ENCODE measurements at places on chromosomes 12 and 14.

GRCh38 chr14:69675877-69676416, 64.6 kb downstream of the SUSD6 start:
- DNase-seq, result no peak

- no peak for DNase-seq
Observed at GRCh38 chr12:3446653-3447270, 44.2 kb upstream of the PRMT8 start.

GRCh38 chr12:104249898-104250297, 34.3 kb downstream of the TXNRD1 start:
- no peak for DNase-seq

DNA sequence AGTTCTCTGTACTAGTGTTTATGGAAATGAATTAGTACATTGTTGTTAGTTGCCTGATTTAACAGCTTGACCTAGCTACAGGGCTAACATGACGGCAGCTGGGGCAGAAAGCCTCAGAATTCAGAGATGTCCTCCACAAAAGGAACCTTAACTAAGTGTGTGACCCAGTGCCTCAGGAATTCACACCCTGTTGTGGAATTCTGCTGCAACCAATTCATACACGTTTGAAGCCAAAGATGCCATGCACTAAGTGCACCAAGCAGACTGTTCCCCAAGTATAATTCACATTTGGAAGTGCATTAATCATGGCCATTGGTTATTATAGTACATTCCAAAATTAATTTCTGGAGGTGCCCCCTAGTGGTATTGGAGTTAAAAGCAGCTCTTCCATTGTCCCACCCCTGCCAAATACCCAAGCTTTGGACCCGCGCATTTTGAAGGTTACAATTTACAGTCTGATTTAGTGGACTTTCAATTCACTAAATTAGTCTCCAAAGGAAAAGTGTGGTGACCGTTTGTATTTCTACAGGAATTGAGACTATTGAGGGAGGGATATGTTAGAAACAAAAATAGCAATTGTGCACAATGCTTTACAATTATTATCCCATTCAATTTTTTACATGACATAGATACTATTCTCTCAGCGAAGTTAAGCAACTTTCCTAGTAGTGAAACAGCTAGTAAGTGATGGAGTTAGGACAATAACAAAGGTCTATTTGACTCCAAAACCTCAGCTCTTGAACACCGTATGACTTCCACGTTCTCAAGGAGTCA, 85.9 kb downstream of the PAX9 start:
- DNase-seq, result no peak

DNA sequence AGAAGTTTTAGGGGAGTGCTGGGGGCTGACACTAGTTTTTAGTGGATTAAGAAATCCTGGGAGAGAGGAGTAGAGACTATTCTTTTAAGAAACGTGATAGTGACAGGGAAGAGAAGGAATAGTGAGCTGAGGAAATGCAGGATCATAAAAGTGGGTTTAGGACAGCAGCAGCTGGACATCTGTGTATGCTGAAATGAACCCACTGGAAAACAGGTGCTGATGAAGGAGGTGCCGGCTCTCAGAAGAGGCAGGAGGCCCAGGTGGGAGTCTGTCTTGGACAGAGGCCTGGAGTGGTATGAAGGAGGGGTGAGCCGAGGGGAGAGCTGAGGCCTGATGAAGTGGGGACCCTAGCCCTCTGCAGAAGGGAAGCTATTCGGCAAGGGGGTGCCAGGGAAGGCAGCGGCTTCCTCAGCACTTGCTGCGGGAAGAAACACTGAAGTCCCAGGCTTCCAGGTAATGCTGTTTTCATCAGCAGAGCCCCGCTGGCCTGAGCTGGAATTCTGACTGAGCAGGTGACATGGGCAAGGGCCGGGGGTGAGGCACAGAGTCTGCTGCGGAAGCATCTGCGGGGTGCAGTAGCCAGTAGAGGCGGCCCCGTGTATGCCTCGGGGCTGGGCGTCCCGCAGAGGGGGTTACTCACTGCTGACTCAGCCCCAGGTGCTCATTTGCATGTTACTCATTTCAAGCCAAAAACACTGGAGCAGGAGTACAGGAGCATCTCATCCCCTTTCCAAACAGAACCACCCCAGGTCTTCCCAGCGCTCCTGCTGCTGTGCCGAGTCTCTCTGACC, 89.7 kb downstream of the TMCC3 start:
- no peak for DNase-seq

DNA sequence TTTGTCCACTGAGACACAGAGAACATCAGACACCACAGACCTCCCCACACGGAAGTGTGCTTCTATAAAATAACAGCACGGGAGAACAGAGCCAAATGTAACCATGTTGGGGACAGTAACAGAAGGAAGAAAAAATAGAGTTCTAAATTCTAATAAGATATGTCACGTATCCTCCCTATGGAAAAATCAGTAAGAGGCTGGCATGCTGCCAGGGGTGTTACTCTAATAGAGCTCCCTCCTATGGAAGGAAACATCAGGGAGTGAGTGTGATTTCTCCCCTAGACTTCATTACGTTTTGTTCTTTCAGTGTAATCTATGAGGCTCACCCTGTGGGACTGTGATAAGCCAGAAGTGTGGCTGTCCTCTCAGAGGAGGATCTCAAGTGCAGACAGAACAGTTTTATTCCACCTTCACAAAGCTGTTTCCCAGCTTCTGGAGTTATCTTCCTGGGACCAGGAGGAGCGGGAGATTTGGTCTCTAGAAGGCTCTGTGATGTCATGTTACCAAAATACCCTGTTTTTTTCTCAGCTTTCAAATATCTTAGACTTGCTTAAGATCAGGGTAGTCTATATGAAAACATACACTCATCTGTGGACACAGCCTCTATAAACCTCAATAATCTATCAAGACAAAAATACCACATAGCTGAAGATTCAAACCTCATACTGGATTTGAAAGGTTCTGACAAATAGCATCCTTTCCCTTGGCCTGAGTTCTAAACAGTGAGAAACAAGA, 69.3 kb downstream of the ZFC3H1 start:
- DNase-seq, result no peak

DNA sequence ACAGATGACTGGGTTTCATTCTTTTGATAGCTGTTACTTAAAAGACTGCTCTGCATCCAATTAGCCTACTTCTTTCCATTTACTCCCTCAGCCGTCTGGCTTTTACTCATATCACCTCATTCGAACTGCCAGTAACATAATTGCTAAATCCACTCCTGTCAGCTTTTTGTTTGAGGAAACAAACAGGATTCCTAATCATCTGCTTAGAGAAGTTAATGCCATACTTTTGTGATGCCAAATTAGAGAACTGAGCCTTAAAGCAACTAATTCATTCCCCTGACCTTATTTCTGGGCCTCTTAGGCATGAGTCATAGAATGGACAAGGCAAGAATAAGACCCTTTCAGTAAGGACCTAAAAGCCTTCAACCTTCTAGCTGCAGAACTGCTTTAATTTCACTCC, 2.9 kb downstream of the OXA1L start:
- no peak for DNase-seq

- DNase-seq, result no peak
Observed at GRCh38 chr12:28851781-28852180, 297.3 kb upstream of the FAR2 start.

DNA sequence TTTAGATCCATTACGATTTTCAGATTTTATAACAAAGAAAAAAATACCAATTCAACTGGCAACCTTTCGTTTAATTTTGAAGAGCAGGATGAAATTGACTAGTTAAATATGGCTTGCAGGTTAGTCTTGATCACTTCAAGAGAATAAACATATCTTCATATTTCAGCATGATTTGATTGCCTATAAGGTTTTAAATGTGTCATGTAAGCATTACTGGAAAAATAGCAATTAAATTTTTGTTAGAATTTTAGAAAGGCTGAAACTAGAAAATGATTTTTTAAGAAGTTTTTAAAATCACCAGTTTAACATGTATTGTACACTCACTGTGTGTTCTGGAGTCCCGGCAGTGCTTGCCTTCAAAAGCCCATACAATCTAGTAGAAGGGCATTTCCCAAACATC, 310.2 kb upstream of the DIO2 start:
- no peak for DNase-seq

DNA sequence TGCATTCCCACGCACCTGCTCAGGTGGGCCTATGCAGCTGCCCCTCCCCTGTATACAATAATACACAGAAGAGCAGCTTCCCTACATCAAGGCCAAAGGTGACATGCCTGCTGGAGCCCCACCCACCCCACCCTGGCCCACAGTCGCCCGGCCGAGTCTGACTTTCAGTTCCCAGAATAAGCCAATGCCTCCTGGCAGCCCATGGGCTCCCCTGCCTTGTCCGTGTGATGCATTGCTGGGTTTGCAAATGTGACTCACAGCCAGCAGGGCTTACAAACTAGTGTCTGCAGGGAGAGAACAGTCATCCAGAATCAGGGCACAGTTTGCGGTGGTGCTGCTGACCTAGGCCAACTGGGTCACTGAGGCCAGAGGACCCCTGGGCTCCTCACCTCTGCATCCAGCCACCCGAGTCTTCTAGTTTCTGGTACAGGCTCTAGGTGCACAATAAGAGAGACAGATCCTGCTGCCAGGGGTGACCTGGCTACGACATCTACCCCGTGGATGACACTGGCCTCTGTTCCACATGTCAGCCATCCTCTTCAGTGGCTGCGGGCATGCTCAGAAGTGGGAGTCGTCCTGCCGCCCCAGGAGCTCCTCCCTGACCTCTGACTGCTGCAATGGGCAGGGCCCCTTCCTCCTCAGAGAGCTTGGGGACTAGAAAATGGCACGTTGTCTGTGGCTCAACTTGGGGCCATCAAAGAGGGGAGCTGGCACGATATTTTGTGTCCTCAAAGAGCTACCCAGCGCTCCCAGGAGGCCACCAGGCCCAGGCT, 84.5 kb downstream of the CHGA start:
- DNase-seq, result no peak

DNA sequence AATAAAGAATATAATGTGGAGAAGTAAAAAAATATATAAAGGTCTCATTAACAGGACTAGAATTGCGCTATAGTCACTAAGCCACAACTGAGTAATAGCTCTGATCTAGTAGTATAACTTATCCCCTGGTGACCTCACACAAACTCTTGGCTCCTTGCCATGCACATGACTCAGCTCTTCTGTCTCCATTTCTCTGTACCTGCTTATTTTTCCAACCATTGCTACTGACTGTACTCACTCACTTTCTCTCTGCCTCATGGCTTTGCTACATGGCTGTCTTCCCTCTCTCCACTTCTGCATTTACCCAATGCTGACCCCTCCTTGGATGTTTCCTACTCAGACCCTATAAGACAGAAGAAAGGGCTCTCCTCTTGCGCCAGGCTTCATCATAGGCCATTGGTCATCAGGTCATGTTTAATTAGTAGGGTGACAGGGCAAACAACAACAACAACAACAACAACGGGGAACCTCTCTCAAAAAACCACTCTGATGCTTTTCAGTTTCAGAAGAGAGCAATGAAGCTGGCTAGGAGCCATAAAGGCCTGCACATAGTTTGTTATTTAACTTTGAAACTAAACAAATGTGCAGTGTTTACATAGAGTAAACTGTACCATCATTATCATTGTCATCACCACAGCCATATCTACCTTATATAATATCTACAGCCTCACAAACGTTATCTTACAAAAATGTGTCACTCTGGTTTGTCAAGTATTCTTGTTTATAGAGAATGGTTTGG, 25.6 kb upstream of the KRAS start:
- no peak for DNase-seq

GRCh38 chr12:5083955-5084849, 40.5 kb downstream of the KCNA5 start:
- no peak for DNase-seq

- no peak for DNase-seq
Observed at GRCh38 chr12:59695379-59695778, 99.5 kb downstream of the SLC16A7 start.

GRCh38 chr14:74875941-74876913, at the start of gene PROX2:
TSS of gene PROX2 (minus strand) at chr14:74876145. CDS start at chr14:74863834, 12,311 bp downstream.
- DNase-seq, result no peak

DNA sequence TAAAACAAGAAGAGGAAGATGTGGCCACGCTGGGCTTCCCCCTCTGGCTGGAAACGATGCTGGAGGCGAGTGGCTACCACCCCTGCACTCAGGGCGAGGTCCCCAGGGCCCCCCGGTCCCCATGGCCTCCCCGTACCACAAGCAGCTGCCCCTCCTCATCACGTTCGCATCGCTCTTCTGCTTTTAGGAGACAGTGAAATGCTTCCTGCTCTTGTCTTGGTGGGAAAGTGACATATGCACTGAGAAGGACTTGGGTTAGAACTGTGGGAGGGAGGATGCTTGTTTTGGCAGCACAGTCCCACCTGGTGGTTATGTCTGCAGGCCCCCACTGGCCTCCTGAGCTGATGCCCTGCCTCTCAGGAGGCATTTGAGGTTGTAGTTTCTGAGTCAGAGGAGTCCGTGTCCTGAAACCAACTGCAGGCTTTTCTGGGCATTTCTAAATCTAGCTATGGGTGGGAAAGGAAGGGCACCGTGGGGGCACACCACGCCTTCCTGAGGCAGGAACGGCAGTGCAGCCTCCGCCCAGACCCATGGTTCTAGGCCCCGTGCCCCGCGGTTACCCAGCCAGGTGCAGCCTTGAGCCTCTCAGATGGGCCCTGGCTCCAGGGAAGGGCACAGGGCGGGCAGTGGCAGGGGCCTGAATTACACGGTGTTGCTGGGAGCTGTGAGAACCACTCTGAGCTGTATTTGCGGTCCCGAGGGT, 139.3 kb downstream of the ADGRD1 start:
- DNase-seq, result no peak

DNA sequence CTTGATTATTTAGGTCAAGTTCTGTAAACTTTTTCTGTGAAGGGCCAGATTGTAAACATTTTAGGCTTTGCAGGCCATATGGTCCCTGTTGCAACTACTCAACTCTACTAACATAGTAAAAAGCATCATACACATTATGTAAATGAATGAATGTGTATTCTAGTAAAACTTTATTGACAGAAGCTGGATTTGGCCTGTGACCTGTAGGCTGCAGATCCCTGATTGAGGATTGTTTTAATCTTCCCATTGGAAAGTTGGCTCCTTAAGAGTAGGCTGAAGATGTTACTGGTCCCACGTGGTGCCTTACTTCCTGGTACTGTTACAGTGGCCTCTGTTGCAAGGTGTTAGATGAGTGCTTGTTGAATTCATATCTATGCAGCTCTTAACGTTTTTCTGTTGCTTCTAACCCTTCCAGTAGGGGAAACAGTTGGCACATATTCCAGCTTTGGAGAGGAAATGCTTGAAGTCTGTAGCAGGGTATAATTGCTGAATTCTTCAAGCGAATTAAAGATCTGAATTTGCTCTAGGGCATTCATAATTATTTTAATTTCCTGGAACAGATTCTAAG, 133.6 kb upstream of the DNM1L start:
- no peak for DNase-seq

DNA sequence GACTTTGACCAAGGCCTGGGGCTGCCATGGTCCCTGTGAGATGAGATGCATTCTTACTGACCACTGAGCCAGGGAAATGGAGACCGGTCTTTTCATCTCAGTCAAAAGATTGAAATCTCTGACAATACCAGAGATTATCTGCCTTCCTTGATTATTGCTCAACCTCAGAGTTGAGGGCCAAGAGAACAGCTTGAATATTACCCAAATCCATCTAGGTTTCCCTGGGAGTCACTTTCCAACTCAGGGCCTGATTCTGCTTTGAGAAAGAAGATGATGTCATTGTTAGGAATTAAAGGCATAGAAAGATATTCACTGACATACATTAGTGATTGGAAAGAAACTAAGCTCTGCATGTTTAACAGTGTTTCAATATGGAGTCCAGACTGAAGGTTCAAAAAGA, 515.9 kb upstream of the TBX3 start:
- no peak for DNase-seq
